ENCODE measurements at places on chromosomes 7 and 10. TPM values are rescaled to one million over a fixed set of nuclear protein-coding genes. Genes with fewer than 3 reads are reported as not detected.

DNA sequence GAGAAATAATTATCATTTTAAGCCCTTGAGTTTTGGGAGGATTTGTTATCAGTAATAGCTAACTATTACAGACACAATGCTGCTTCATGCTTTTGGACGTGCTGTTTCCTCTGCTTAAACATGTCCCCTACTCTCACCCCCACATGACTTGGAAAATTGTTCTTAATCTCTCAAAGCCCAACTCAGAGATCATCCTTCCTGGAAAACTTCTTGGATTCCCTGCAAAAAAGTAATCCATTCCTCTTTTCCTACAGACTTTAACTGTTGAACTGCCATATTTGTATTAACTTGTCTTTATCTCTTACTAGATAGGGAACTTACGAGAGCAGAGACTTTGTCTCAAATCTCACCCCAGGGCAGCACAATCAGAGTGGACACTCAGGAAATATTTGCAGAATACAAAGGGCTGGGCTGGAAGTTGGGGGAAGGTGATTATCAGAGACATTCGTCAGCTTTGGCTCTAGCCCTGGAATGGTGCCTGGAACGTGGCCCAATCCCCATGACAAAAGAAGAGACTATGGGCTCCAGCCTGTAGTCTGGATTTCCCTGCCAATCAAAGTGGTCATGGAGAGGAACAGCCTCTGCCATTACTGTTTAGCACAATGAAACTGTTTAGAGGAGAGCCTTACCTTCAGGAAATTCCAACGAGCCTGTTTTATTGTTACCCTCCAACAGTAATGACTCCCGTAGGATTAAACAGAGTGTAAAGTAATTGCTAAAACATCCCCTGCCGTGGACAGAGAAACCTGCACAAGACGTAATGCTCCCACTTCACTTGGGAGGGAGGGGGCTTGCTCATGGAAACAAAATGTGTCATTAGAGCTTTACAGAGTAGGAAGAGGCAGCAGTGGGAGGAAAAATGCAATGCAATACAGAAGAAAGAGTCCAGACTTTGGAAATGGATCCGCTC is 140.4 kb upstream of the AUTS2 start:
- no peak for DNase-seq

DNA sequence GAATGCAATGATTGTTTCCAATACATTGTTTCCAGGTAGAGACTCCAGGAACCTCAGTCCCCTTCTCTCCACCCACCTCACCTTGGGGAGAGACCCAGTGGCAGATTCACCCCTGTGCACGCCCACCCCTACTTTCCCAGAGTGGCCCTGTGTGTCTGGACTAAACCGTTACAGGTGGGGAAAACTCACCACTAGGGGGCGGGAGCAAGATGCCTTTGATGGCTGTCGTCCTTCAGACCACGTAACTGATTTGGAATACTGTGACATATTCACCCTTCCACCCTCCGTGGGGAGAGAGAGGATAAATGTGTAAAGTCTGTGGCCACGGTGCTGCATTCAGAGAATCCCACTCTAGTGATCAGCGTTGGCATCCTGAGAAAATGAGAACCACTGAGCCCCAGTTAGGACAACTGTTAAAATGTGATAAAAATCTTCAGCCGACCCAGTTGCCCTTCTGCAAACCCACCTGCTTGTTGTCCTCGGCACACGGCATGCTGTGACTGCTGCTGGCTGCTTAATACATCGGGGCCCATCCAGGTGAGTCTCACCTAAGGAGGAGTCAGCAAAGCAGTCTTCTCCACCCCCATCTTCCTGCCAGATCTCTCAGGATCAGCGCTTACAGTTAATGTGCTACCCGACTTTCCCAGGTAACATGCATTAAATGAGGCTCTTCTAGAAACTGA is 41.5 kb upstream of the NMT2 start:
- DNase-seq: peak; percentile 86

GRCh38 chr7:51045319-51046102 is 262.8 kb upstream of the GRB10 start:
- no peak for DNase-seq

The PILRA gene
- 1.8 TPM for total RNA-seq

The PLCE1 gene
- 0.02 TPM for total RNA-seq
